ENCODE measurements at places on chromosomes 6 and 20.

- DNase-seq, result no peak
Observed at GRCh38 chr6:32298632-32299336, 72.9 kb downstream of the TSBP1 start.

DNA sequence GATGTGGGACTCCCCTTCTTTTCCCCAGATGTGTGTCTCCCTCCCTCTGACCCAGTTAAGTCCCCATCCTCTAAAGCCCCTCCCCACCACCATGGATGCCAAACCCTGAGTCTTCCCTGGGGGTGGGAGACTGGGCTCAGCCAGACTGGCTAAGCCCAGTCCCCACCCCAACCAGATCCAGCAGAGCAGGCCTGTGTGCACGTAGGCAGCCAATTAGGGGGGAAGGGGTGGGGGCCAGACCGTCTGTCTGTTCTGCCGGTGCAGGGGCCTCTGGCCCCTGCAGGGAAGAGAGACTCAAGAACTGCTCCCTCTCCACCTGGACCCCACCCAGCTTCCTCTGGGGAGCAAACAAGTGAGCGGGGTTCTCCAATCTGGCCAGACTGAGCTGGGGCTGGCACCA lies 605 bp downstream of the COX4I2 start:
- no peak for DNase-seq

GRCh38 chr6:127717384-127717783 lies 140.4 kb downstream of the C6orf58 start:
- DNase-seq, result no peak

DNA sequence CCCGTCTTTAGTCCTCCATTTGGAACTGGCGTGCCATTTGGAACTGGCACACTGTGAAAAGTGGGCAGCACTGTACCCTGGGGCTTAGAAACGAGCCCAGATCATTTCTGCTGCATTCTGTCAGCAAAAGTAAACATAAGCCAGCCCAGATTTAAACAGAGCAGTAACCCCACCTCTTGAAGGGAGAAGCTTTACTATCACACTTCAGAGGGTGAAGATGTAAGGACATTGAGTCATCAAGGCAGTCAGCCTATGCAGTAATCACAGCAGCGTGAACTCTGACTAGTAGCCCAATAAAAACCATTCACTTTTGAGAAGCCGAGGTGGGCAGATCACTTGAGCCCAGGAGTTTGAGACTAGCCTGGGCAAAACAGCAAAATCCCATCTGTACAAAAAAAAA lies 216.9 kb downstream of the EYA2 start:
- no peak for DNase-seq

DNA sequence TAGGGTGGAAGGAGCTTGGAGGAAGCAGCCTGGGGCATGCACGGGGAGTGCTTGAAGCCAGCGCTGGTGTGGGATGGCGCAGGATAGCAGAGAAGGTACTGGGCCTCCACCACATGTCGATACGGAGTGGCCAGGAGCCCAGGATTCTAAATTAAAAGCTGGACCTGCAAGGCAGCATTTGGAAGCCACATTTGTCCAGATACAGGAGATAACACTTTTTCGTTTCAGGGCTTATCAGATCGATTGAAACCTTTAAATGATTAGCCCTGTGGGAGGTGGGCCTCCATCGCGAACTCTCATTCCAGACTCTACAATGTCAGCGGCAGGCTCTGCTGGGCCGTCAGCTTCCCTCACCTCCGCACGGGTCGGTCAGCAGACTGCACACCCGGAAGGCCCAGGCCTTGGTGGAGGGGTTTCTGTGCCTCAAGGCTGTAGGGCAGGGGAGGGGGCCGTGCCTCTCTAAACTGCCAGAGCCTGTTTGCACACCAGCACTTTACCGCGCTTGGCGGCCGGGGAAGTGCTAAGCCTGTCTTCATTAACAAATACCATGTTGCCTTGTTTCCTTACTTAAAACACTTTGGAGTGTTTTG lies 17.9 kb downstream of the EDN3 start:
- DNase-seq, result no peak

GRCh38 chr6:112409311-112409710 lies 62.2 kb downstream of the RFPL4B start:
- no peak for DNase-seq

DNA sequence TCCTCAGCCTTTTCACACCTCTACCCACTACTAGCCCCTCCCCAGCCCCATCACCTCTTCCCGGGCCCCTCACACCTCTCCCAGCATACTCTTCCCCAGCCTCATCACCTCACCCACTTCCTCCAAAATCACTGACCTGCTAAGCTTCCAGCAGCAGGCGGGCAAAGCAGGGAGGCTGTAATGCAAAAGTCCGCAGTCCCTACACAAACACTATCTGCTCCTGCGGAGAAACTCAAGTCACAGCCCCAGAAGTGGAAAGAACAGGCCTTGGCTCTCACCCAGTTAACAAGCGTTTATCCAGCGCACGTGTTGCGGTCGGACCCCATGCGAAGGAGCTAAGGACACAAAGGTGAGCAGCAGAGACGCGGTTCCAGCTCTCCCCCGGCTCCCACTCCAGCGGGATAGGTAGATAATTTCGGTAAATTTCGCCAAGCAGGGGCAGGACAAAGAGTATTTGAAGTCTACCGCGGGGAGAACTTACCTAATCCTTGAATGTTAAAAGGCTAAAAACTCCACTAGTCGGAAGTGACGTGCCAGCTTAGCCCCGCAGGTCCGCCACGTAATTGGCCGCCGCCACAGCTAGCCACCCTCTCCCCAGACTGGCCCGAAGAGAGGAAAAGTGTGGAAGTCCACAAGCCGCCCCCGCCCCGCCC lies 728 bp upstream of the TRIM39 start:
- peak; percentile 86 for DNase-seq

DNA sequence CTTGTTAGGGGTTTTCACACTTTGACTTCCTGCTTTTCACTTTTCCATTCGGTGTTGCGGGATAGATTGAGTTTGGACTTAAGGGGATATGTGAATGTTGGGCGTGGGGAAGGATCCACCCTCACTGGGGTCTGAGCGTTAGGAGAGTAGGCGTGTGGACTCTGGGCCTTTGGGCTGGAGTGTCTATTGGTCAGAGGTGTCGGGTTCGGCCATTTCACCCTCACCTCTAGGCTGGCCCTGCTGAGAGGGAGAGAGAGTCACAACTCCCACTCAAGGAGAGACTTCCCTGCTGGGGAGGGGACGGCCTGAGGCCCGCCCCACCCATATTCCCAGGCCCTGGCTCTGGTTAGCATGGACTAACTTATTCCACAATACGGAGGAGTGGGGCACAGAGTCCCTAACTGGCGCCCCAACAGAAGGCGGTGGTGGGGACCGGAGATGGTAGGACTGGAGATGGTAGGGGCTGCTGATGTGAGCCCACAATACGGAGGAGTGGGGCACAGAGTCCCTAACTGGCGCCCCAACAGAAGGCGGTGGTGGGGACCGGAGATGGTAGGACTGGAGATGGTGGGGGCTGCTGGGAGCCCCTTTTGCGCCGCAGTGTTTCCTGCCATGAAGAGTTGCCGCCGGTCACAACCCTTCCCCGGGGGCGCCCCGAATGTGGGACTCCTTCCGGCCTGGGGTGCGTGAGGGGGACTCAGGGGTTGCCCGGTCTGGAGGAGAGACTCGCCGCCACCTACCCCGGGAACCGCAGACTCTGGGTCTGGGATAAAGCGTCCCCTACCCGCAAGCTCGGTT lies 1.4 kb upstream of the PTPRA start:
- no peak for DNase-seq

Measured in amygdala (tissue), 56 donors.